NCI-H1105 treated with DMSO at 0.1 percent for 48 hours (cell line): ENCODE measurements at places on chromosomes 12 and 14.

- DNase-seq, result no peak
Observed at GRCh38 chr12:92445253-92446082, 257.3 kb upstream of the PLEKHG7 start.

- DNase-seq, result no peak
Observed at GRCh38 chr14:93764211-93764659, 24.1 kb downstream of the PRIMA1 start.

DNA sequence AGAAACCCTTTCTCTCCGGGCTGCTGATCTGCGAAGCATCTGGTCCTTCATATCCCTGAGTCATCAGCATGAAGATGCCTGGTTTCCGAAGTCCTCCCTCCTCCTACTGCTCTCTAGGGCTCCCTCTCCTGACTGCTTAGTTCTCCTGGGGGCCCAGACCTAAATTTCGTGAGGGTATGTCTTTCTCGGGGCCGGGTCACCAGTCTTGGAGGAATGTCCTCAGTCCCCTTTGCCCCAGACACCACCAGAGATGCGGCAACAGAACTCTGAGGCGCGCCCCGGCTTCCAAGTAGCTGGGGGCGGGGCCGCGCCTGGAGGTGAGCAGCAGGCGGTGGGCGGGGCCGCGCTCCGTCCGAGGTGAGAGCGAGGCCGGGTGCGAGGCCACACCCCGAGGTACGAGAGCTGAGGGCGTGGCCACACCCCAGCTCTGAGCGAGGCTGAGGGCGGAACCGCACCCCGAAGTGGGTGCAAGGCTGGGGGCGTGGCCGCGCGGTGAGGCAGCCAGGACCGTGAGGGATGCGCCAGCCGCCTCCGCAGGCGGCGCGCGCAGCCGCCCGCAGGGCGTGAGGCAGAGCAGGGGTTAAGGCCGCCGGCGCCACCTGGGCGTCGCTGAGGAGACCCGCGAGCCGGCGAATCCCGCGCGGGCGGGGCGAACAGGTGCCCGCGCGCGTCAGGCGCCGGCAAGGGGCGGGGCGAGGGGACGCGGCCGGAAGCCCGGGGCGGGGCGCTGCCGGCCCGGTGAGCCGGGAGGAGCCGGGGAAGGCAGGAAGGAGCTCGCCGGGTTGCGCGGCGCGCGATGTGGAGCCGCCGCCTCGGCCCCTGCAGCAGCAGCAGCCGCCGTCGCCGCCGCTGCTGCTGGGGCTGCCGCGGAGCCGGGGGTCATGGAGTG is at the start of gene BICDL1:
Gene BICDL1, plus strand, starts transcription at position 765 of the 889 bp plus-strand sequence. CDS start 633 bp downstream, outside the sequence.
- DNase-seq, result peak; percentile 97

DNA sequence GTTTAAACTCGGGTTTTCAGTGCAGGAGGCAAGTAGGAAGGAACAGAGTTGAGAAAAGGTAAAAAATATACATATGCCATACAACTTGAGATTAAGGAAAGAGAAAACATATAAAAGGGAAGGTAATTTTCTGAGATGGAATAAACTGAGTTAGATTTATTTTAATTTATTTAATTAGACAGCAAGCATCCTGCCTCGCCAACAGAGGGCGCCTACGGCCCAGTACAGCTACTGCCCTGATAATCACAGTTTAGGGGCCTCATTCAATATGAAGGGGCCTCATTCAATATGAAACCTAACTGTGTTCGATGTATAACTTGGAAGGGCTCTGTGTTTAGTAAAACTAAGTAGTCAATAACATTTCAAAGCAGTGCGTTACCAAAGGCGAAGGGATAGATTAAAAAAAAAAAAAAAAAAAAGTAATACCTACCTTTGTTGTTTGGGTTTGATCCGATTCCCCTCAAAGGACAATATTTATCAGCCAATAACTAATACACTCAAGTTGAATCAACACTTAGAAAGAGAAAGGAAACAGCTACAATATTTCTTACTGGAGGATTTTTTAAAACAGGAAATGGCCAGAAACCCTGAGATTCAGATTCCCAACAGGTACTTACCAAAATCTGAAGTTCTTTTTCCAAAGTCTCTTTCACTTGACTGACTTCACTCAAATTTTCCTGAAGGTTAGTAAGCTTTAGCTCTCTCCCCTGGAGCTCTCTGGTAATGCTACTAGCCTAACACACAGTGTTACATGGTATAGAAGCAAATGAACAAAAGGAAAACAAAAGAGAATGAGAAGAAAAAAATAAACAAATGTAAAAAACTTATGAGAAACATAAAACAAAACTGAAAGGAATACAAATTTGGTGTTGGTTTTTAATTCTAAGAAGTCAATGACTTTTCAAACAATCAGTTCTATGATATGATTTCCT is 70.0 kb upstream of the VPS33A start:
- peak; percentile 44 for DNase-seq

GRCh38 chr12:46269429-46270241 is 792 bp upstream of the SLC38A1 start:
- DNase-seq, result no peak

GRCh38 chr12:108016022-108016564 is 113.0 kb upstream of the WSCD2 start:
- DNase-seq, result no peak

DNA sequence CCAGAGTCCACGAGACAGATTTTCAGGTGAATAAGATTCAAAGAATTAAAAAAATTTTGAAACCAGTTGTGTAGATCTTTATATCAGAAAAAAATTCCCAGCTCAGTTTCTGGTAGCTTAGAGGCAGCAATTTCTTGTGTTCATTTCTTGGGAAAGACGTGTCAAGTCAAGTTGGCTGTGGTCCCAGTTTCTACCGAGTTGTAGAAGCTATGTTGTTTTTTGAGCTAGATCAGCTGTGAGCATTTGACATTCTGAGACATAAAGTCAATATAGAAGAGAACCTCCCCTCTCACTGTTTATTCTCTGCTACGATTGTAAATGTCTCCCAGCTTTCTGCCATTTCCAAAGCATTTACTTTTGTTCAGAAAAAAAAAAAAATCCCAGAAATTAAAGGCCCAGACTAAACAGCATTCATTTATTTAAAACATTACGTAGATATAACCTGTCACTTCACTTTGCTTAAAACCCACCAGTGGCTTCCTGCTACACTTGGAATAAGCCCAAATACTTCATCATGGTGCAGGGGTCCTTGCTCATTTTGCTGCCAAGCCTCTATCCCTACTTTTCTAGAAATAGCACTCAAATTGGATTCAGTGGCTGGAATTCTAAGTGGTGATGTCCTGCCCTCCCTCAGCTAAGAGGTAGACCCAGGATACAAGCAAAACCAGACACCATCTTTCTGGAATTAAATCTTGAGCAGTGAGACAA is 20.6 kb upstream of the PYGL start:
- peak; percentile 61 for DNase-seq

DNA sequence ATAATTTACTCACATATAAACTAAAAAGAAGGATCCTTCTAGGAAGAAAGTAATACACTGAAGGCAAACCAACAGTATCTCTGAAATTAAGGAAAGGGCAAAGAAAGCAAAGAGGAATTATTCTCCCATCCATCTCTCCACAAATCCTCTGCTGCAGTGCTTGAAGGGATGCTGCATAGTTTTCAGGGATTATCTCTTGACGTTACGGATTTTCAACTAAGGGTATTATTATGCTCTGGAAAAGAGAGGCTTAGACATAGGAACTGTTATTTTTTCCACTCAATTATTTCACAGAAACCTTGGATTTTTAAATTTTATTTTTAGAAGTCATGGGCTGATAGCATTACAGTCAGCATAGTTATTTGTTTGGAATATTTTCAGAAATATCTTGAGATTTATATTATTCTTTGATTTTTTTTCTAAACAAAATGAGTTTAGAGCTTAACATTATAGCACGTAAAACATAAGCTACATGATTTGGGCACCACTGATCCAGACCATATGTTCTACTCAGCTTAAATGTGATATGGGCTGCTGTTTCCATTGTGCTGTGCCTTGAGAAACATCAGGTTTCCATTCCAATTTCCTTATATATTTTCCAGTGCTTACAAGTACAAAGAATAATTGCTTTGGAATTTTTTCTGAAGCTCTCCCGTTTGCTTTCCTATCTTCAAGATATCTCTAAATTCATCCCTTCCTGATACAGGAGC is 57.9 kb upstream of the DCN start:
- no peak for DNase-seq

GRCh38 chr14:21999402-21999801 is 325.8 kb upstream of the OR4E1 start:
- DNase-seq, result no peak

DNA sequence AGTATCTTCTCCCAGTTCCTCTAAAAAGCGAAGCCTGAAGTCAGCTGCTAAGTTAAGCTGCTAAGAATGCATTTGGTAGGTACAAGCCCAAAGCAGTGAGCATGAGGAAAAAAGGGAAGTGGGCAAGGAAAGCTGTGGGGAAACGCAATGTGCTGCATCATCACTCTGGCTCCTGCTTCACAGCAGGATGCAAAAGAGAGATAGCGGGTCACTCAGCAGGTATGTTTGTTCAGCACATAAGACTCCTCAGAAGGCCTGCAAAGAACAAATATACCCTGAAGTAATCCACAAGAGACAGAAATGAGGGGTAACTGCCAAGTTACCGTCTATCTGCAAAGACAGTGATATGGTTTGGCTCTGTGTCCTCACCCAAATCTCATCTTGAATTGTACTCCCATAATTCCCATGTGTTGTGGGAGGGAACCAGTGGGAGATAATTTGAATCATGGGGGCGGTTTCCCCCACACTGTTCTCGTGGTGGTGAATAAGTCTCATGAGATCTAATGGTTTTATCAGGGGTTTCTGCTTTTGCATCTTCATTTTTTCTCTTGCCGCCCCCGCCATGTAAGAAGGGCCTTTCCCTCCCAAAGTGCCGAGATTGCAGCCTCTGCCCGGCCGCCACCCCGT is 127.4 kb upstream of the EGLN3 start:
- no peak for DNase-seq

DNA sequence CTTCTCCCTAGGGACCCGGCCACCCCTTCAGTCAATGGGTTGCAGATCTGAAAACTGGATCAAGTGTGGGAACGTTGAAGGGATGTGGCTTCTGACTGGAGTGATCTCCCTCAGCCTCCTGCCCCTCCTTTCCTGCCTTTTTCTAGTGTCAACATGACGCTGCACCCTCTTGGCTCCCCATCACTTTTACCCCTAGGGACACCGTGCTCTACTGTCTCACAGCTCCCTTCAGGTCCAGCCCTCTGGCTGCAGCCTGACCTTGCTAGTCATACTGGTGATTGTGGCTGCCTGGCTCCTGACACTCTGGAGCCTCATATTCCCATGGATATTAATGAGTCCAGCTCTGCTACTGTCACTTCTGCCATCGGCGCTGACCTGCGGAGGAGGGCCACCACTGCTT is 51.5 kb upstream of the RASSF3 start:
- no peak for DNase-seq

DNA sequence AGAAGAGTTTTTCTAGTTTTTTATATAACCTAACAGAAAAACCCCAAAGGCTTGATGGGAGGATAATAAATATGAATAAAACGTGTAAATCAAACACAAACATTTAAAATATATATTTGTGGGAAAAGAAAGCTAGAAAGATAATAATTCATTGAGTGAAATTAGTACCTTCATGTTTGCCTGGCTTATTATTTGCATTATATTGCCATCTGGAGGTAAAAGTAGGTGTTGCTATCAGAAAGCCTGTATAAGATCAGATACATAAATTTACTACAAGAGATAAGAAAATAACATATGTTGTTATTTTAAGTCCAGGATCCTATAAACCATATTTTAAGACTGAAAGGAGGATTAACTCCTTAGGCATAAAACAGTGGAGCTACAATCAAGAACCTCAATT is 77.7 kb downstream of the NTS start:
- DNase-seq, result no peak

DNA sequence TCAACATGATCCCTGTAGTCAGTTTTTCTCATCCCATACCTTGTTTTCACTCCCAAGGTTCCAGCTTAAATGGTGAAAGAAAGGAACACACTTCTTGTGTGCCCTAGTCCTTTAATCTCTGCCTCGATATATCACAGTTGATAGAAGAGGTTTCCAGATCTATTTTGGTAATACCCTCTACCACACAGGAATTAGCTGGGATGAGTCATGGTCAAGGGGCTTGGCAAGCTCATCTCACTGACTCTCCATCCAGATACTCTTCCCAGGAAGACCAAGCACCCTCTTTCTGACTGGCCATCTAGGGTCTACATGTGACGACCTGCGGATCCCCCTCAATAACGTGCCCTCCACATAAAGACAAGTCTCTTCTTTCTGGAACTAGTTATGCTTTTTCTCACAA is 277.9 kb downstream of the ITPR2 start:
- no peak for DNase-seq

GRCh38 chr12:13183620-13184019 is 12.9 kb upstream of the EMP1 start:
- no peak for DNase-seq

DNA sequence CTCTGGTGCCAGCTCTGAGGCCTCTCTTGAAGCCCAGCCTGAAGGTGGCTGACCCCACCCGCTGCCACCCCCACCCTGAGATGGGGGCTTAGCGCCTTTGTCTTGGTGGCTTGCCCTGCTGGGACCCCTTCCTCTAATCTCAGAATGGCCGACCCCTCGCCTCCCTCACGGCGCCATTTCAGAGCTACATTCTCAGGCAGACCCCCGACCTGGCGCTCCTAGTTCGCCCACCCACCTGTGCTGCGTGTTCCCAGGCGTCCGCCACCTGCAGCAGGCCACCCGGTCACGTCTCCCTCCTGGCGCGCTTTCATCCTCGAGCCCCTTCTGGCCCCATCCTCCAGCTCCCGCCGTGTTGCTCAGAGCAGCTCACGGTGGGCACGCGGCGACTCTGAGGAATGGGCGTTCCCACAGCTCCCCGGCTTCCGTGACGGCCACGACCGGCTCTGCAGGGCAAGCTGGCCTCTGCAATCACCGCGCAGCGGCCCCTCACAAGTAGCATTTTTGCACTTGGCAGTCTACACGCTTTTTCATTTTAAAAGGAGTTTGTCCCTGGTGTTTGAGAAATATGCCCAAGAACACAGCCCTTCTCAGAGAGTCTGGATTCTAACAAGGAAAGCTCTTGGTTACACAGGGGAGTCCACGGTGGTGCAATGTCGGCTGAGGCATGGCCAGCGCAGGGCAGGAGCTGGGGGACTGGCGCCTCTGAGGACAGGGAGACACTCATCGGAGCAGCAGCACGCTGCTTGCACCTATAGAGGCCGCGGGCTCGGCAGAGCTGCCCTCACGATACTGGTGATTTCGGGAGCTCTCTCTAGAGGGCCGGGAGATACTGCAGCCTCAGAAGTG is 105.7 kb upstream of the C14orf180 start:
- DNase-seq, result no peak

DNA sequence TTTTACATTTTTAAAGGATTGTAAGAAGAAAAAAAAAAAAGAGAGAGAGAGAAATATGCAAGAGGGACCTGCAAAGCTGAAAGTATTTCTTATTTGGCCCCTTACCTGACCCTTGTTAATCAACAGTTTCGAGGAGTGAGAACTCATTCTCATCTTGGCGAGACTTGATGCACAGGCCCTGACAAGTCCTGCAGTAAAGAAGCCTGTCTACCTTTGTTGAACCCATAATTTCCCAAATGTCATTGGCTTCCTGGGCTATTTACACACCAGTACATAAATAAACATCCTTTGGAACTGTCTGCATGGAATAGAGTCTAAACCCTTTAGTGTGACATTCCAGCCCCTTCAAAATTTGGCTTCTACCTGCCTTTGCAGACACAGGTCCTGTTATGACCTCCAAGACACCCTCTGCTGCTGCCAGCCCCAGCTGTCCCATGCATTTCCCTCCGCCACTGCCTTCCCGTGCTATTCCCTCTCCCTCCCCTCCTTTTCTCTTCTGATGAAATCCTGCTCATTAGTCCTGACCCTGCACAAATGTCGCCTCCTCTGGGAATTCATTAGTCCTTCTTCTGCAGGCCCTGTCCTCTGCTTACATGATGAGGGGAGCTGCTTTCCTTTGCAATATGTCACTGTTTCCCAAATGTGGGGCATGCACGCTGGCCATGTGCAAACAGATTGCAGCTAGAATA is 35.1 kb downstream of the MYL2 start:
- peak; percentile 81 for DNase-seq
